ENCODE measurements at places on chromosomes 7 and 10.
A peak's percentile ranks its signal among the peaks of the same experiment; 100 is the strongest.

GRCh38 chr10:117327262-117327661 lies 48.0 kb downstream of the PDZD8 start:
- no peak for DNase-seq

DNA sequence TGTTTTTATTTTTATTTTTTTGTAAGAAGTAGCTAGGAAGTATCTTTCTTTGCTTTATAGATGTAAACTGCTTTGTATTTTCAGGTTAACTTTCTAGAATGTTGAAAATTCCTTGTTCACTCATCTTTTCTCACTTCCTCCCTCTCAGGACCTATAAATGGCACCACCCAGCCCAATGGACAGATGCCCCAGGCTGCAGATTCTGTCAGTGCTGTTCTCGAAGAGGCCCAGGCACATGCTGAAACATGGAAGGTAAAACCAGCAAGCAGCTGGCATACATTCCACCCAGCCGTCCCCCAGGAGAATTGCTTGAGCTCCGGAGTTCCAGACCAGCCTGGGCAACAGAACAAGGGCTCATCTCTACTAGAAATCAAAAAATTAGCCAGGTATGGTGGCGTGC lies 47.1 kb upstream of the PDSS1 start:
- DNase-seq = no peak

DNA sequence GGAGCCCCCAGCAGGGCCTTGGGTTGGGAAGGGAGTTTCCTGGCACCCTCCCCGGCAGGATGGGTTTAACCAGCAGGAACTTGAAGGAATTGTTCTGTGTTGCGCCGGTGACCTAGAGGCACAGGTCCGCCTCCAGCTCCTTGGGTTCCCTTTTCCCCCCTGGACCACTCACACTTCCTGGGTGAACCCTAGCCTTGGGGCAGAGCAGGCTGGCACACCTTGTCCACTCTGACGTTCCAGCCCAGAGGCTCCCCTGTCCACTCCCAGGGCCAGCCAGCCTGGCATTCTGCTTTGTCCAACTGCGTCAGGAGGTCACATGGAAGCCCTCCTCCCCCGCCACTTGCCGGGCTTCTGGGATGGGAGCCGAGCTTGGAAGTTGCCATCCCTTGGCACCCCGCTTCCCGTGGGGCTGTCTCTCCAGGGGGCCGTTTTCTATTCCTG lies 25.8 kb downstream of the TMEM120A start:
- no peak for DNase-seq

DNA sequence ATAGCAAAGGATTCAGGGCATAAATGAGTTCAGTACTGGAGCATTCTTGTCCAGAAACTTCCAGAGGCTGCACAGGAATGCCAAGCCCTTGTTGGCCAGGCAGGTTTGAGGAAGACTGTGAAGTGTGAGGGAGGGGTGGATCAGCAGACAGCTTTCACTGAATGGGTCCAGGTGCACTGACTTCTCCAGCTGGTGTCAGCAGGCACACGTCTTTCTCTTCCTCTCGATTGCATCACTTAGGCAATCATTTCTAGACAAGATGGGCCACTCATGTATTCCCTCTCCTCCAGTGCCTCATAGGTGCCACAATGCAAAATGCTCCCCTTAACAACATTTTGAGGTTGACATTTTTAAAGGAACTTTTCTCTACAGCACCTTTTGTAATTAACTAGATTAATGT lies 15.6 kb upstream of the PLEKHS1 start:
- DNase-seq = peak; percentile 26

DNA sequence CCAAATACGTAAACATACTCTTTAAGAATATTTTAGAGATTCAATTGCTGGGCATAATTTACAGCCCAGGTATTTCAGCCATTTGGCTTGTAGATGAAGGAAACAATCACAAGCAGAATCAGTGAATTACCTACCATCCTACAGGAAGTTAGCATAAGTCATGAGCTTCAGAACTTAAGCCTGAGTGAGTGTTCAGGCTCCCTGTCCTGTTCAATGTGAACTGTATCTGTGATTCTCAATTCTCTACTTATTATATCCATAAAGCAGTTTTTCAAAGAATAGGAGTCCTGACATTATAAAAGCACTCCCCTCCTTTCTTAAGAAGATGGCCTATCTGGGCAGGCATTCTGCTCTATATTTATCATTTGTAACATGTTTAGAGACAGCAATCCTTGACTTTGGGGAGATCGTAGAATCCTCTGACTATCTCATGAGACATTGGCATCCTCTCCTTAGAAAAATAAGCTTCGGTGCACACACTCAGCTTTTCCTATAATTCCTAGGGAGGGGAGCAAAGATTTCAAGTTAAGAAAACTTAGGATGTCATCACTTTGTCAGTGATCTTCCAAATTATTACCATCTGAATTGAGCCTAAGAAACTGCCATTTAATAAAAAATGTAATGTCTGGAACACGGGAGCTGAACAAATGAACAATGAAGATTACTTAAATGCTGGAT lies 645.2 kb upstream of the IGFBP3 start:
- no peak for DNase-seq

- DNase-seq = no peak
Observed at GRCh38 chr10:12717981-12718707, 283.4 kb downstream of the CCDC3 start.

DNA sequence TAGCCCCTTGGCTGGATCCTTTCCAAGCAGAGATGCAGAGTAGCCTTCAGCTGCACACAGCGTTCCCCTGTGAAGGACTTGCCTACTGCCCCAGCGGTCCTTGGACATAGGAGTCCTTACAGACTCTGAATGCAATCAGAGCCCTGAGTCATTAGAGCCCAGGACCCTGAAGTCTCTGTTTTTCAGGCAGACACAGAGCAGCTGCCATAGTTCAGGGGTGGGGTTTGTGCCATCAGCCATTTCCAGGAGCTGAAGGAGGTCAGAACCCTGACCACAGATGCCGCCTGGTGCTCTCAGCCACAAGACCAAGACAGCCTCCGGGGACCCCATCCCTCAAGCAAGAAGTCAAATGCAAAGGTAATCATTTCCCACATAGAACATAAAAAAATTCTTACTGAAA lies 32.8 kb upstream of the WDFY4 start:
- no peak for DNase-seq

GRCh38 chr10:91035650-91036292 lies 114.9 kb upstream of the ANKRD1 start:
- no peak for DNase-seq

Measured in OCI-M1 (cell line).